Activated naive CD4-positive, alpha-beta T cell treated with anti-CD3 and anti-CD28 coated beads, Interleukin-2, amount 50 U/mL, for 72 hours (primary cell): ENCODE measurements at places on chromosomes 1 and 21. TPM values are rescaled to one million over a fixed set of nuclear protein-coding genes. Genes with fewer than 3 reads are reported as not detected.

PAQR7 gene
- total RNA-seq = 9.8 TPM

C1orf185 gene
- not detected for total RNA-seq

ZSCAN20 gene
- total RNA-seq = 5.3 TPM

DNA sequence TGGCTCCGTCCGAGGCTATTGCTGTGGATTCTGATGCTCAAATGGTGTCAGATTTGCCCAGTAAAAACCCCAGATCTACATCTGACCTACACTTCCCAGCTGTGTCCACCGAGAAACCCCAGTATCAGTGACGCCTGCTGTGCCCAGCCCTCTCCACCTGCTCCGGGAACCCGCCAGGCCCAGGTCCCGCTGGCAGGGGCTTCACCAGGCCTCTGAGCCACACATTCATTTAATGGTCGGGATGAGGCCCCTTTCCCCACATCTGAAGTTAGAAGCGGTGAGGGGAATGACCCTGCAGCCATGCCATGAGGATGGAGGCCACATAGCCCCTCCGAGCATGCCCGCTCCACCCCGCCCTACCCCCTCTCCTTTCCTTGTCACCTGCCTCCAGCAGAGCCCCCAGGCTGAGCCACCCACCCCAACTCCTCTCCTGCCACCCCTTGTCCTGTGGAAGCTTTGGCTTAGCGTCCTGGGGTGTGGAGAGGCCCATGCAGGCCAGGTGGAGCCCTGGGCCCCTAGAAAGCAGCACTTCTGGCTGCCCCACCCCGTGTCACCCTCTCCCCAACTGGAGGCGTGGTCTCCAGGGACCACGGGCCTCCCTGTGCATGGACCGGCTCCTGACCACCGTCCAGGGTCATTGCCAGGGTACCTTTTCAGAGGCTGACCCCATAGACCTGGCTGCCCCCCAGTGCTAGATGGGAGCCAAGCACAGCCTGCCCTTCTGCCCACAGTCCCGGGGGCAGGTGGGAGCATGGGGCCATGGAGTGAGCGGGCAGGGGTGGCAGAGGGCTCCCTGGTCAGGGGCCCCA is 8.0 kb downstream of the TNFRSF14 start:
- DNase-seq = no peak

DNA sequence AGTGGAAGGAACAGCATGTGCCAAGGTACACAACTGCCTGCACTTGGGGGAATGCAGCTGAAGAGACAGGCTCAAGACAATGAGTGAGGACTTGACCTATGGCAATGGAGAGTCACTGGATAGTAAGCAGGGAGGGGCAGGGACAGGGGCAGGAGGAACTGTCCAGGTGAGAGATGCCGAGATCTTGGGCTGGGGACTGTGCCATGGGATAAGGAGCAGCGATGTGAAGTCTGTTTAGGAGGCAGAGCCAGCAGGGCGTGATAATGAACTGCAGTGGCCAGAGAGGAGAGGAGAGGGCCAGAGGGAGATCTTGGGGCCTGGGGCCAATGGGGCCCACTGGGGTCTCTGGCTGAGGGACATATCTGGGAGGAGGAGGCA is 17.8 kb upstream of the EPB41 start:
- no peak for DNase-seq

GRCh38 chr21:8993284-8993942 is 1528.0 kb upstream of the TPTE start:
- DNase-seq = no peak

DNA sequence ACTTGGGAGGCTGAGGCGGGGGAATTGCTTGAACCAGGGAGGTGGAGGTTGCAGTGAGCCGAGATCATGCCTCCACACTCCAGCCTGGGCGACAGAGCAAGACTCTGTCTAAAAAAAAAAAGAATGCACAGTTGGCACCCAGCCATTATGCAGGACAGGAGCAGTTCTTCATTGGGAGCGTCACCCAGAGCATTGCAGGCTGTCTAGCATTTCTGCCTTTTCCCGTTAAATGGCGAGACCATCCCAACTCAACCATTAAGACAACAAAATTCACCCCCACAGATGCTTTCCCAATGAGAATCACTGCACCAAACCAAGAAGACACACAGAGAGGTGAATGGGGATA is 105.8 kb downstream of the EDEM3 start:
- no peak for DNase-seq

DNA sequence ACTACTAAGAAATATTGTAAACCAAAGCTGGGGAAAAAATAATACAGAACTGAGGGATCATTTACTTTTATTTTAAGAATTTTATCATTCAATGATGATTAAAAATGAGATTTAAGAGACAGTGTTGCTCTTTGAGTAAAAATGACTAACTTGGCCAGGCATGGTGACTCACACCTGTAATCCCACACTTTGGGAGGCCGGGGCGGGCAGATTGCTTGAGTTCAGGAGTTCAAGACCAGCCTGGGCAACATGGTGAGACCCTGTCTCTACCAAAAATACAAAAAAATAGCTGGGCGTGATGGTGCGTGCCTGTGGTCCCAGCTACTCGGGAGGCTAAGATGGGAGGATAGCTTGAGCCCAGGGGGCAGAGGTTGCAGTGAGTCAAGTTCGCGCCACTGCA is 21.8 kb upstream of the PLEKHO1 start:
- DNase-seq = peak; percentile 27

DNA sequence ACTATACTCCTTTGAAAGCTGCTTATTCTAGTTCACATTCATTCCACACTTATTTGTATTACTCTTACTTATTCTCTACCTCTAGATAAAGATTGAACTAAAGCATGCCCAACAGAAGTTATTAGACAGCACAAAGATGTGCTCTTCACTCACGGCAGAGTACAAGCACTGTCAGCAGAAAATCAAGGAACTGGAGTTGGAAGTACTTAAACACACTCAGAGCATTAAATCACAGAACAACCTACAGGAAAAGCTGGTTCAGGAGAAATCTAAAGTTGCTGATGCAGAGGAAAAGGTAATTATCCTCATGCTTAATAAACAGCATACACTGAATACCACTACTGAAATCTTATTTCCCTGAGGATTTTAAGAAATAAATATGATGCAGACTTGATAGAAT is 81.3 kb upstream of the PPIH start:
- DNase-seq = no peak

SYPL2 gene
- total RNA-seq = not detected

MCM3AP gene
- 119 TPM for total RNA-seq

GRCh38 chr1:209076688-209077087 is 506.8 kb upstream of the CAMK1G start:
- DNase-seq = no peak

- peak; percentile 58 for DNase-seq
Measured at GRCh38 chr1:203268901-203269653, 36.2 kb upstream of the BTG2 start.

- no peak for DNase-seq
Measured at GRCh38 chr1:39131940-39132339, 72.6 kb upstream of the MACF1 start.

DNA sequence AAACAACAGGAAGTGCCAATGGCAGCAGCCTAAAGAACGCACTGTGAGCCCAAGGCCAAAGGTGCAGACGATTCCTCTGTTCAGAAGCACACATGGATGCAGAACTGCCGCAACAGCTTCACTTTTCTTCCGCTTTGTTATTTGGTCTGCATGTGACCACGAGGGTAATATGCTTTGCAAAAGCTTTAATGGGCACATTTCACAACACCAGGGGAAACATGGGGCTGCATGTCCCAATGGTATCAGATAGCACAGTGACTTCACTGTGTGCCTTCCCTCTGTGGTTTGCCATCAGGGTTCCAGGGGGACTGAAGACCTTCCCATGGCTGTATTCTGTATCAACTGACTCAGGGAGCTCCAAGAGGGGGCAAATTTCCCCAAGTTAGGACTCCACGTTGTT is 28.3 kb downstream of the THAP3 start:
- no peak for DNase-seq

GRCh38 chr1:16017461-16018303 is at the start of gene HSPB7:
HSPB7 (minus strand) TSS chr1:16018043; CDS start chr1:16017963, 80 bp downstream.
- DNase-seq = no peak

GPA33 gene
- total RNA-seq = 0.76 TPM

TAL1 gene
- 0.11 TPM for total RNA-seq

GRCh38 chr1:4203501-4203900 is 303.4 kb upstream of the C1orf174 start:
- no peak for DNase-seq

DNA sequence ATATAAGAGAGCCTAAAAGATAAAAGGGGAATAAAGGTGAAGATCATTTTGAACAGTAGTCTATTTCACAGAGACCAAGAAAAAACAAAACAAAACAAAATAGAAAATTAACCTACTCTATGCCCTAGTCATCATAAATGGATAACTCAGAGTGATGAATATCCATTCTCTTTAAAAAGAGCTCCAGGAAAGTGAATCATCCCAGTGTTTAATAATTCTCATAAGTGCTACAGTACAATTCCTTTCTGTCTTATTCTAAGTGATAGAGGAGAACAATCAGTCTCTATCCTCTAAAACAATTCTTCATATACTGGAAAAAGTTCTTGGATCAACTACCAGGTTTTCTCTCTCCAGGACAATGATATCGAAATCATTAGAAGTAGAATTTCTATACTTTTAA is 45.8 kb downstream of the GDAP2 start:
- DNase-seq = no peak

LINGO4 gene
- 0.72 TPM for total RNA-seq

DNA sequence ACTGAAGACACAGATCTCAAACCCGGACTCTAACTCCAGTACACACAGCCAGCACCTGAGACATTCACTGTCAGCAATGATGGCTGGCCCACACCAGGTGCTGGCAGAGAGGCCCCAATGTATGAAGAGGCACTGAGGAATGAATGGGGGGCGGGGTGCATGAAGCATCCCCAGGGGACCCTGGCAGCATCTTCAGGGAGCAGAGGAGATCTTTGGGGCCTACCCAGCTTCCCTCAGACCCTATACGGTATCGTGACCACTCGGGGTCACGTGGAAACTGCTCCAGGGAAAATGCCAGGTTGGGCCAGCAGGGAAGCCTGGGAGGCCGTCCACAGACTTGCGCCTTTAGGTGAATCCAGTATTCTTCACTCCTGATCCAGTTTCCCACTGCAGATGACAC is 84.3 kb downstream of the NPHP4 start:
- no peak for DNase-seq

- DNase-seq = no peak
Measured at GRCh38 chr21:45829668-45830067, 151.9 kb upstream of the COL6A1 start.
